ENCODE measurements at places on chromosomes 1 and 21.

GRCh38 chr1:87673748-87674147, 345.1 kb downstream of the LMO4 start:
- no peak for DNase-seq

DNA sequence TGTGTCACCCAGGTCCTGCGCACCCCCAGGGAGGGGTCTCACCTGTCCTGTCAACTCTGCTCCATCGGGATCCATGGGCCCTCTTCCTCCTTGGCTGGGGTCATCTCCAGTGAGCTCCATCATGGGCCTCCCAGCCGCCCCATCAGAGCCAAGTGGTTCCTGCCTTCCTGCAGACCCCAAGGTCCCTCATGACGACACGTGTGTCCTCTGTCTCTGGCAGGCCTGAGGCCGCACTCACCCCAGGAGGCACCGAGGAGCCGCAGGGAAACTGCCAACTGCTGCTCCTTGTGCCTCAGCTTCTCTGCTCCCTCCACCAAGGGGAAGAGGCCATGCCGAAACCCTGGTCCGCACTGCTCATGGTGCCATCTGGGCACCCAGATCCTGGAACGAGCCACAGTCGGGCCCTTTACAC, 46.8 kb downstream of the COL18A1 start:
- no peak for DNase-seq

DNA sequence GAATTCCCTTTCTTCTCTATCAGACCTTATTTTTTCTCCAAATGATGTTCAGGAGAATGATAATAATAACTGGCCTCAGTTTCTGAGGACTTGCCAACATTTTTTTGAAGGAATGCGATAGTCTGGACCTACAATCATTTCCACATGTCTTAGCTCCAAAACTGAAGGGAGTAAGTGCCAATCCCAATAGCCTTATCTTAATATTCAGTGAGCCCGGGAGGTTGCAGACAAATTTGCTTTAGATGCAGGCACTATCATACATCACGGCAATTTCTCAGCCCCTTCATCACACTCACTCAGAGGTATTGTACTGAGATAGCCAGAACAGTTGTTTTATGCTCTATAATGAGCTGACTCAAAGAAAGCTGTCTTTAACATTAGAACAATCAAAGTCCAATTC, 796.9 kb downstream of the ADGRL2 start:
- no peak for DNase-seq

DNA sequence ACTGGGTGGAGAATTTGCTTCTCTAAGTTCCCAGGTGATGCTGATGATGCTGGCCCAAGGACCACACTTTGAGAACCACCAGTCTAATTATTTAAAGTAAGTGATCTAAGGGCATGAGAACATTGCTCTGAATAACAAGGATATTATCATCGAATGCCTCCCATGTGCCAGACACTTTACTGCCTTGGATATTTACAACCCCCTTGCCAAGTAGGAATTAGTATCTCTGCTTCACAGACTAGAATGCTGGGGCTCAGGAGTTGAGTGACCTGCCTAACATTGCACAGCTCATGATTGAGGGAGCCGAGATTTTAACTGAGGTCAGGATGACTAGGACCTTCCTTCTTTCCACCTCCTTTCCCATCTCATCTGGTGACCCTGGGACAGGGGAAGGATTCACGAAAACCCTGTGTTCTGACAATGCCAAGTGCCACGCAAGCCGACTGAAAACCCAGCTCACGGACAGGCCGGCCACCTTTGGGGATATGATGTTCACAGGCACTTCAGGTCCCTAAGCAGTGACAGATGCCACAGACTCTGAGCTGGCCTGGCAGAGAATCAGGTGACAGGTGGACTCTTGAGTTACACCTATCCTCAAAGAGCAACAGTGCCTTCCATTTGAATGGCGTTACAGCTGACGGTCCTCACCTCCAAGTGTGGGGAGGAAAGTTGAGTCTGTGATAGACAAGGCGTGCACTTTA, 230.7 kb downstream of the TOMM20 start:
- DNase-seq: no peak

DNA sequence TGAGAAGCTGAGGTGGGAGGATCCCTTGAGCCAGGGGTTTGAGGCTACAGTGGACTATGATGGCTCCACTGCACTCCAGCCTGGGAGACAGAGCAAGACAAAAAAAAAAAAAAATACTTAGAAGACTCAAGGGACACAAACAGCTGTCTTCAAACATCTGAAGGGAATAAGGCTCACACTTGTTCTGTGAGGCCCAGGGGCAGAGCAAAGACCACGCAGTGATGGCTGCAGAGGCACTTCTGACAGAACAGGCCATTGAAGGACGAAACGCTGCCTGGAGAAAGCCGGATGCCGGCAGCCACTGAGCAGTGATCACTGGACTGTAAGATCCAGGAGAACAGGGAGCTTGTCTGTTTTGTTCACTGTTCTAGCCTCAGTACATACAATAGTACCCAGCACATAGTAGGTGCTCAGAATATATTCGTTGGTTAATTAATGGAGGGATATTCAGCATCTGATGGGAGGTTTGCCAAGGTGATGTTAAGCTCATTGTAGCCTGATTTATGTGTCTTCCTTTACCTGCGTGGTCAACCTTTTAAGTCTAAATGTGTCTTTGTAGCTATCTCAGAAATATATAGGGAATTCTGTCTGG, 12.1 kb upstream of the NDC1 start:
- DNase-seq: no peak

DNA sequence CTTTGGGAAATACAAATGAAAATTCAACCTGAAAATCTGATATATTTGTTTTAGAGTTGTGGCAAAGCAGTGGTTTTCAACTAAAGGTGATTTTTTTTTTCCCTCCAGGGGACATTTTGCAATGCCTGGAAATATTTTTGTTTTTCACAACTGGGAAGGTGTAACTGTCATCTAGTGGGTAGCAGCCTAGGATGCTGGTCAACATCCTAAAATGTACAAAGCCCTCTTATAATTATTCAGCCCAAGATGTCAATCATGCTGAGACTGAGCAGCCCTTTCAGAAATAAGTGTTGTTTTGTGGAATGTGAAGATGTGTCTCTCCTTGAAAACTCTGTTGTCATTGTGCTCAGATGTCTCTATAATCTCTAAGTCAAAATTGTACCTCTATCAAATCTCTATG, 95.2 kb upstream of the NCAM2 start:
- DNase-seq: no peak

GRCh38 chr1:24990779-24991641, 60.9 kb upstream of the RUNX3 start:
- DNase-seq: no peak

DNA sequence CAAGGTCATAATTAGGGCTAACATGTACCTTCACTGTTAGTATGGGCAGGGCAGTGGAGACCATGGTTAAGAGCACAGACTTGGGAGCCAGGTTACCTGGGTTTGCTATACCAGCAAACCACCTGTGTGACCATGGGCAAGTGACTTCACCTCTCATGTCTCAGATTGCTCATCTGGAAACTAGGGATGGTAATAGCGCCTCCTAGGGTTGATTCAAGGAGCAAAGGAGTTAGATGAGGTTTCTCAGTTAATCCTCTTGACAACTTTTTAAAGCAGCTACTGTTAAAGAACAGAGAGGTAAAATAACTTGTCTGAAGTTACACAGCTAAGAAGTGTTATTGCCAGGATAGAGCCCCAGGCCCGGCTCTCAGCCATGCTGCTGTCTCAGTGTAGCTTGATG, 790 bp upstream of the MATN1 start:
- no peak for DNase-seq

DNA sequence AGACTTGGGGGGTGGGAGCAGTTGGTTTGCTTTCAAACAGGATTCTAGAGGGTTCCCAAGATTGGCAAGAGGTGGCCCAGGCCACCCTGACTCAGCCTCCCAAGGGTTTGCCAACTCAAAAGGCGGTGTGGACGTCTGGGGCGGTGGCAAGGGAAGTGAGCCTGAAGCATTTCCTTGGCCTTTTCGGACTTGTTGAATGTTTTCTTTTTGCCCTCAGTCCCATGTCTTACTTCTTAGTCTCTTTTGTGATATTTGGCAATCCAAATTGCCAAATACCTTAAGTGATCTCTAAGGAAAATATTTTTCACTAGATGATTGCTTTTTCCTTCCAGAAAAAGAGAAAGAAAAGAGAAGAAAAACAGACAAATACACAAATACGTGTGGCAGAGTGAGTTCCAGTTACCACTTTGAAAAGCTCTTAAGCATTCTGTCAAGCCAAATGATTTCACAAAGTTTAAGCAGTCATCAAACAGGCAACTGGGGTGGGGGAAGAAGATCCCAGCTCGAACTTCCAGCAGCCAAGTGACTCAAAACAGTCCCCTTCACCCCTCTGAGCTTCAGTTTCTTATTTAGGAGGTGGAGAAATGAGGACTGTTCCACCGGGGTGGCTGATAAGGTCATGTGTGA, 374.6 kb upstream of the USP24 start:
- DNase-seq: no peak

- DNase-seq: no peak
Observed at GRCh38 chr1:147539122-147539575, 2.2 kb upstream of the BCL9 start.

- no peak for DNase-seq
Observed at GRCh38 chr1:241061062-241061461, 295.9 kb downstream of the RGS7 start.

- DNase-seq: peak; percentile 28
Observed at GRCh38 chr1:209513226-209513625, 70.3 kb upstream of the CAMK1G start.

DNA sequence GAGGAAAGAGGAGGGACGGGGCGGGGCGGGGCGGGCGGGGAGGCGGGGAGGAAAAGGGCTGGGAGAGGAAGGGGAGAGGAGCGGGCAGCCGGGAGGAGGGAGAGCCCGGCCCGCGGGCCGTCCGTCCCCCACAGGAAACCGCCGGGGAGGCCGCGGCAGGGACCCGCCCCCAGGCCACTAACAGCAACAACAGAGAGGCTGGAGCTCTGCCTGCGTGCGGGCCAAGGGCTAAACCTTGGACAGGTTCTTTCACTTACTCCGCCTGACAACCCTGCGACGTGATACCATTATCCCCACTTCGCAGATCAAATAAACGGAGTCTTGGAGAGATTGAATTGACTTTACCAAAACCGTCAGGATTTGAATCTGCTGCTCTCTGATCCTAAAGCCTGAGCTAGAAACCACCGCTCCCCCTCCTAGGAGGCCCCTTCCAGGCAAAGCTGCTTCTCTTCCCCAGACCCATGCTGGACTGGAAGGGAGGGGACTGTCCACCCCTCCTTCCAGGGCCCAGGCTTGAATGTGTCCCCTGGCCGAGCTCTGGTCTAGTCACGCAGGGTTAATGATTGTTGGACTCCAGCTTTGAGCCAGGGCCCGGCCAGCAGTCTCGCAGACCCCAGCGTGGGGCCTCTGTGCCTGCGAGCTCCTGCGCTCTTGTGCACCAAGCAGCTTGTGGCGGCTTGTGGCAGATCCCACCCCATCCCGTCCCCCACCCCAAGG, at the start of gene EVA1B:
Gene EVA1B, minus strand, starts transcription at position 10 of the 717 bp plus-strand sequence. CDS start 608 bp downstream, outside the sequence.
- DNase-seq: peak; percentile 87

- DNase-seq: no peak
Observed at GRCh38 chr1:83641206-83641658, 357.7 kb downstream of the TTLL7 start.

GRCh38 chr1:223709598-223709997, 2.7 kb upstream of the CAPN2 start:
- DNase-seq: no peak

- no peak for DNase-seq
Observed at GRCh38 chr1:15583016-15583706, 1.7 kb downstream of the AGMAT start.

DNA sequence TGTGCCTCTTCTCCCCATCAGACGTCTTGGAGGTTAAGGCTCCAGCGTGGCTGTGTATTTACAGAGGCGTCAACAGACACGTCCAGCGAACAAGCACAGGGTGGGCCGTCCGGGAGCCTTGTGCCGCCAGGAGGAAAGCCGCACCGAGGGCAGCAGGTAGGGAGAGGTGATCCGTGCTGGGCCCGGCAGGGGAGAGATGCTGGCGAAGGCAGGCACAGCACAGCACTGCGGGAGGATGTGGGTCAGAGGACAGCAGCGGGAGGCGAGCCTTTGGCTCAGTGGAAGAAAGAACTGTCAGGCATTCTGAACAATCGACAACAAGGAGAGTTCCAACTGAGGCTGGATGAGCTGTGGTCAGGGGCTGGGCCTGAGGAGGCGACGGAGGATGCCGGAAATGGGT, 144.1 kb upstream of the TNR start:
- DNase-seq: no peak

DNA sequence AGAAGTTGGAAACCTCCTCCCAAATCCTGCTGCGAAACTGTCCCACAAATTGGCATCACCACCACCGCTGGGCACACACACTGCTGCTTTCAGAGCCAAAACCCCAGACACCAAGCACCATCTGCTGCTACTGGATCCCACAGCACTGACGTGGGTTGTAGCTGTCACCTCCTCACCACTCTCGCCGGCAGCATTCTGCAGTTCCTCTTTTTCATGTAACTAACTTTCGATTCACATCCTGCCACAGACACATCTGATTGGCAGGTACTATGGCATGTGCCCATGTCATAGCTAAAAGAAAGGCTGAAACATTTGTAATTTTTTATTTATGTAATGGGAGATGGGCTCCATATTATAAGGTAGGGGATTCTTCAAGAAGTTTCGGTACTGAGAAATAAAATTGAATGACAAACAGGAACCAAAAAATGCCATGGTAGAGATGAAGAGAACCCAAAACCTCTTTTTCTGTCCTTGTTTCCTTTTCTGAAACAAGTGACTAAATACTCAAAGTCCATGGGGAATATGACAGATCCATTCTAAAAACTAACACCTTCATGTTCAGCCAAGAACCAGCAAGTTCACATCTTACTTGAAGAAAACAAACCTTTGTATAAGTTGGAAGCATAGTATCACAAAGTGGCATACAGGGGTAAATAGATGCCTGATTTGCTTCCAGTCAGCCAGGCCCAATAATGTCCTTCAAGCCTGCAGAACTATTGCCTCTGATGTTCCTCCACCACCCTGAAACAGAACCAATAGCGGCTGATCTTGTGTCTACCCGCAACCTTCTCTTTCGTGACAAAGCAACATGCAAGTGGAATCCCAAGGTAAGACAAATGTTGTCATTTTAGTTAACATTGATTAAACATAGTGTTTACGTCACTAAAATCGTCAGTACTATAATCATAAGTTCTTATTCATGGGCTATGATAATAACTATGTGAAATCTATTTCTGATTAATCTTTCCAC, 26.6 kb upstream of the RGS13 start:
- no peak for DNase-seq
